ENCODE measurements at places on chromosomes 1 and 21.
A peak's percentile ranks its signal among the peaks of the same experiment; 100 is the strongest.

- DNase-seq: no peak
These were observed 17.4 kb upstream of the GJA9 start for GRCh38 chr1:38898653-38899230.

DNA sequence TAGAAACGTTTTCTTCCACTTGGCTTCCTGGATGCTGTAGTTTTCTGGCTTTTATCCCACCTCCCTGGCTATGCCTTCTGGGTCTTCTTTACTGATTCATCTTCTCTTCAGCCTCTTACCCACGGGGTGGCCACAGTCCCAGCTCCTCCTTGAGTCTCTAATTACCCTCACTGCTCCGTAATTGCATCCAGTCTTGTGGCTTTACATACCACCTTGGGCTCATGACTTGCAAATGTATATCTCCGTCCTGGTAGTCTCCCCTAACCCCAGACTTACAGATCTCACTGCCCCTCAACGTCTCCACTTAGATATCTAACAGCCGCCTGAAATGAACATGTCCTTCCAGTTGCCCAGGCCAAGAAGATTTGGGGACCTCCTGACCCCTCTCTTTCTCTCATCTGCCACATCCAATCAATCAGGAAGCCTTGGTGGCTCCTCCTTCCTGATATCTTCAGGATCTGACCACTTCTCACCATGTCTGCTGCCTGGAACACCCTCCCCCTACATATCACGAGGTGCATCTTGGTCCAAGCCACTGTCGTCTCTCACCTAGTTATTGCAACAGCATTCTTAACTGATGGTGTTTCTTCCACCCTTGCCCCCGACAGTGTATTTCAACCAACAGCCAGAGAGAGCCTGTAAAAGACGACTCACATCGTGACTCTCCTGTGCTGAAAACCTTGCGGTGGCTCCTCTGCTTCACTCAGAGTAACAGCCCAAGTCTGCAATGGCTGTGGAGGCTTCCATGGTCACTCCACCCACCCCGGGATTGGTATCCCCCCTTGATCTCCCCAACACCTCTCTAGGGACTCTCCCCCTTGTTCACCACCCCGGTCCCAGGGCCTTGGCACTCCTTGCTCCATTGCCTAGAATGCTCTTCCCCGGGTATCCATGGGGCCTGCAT, 219.0 kb upstream of the POU3F1 start:
- no peak for DNase-seq

DNA sequence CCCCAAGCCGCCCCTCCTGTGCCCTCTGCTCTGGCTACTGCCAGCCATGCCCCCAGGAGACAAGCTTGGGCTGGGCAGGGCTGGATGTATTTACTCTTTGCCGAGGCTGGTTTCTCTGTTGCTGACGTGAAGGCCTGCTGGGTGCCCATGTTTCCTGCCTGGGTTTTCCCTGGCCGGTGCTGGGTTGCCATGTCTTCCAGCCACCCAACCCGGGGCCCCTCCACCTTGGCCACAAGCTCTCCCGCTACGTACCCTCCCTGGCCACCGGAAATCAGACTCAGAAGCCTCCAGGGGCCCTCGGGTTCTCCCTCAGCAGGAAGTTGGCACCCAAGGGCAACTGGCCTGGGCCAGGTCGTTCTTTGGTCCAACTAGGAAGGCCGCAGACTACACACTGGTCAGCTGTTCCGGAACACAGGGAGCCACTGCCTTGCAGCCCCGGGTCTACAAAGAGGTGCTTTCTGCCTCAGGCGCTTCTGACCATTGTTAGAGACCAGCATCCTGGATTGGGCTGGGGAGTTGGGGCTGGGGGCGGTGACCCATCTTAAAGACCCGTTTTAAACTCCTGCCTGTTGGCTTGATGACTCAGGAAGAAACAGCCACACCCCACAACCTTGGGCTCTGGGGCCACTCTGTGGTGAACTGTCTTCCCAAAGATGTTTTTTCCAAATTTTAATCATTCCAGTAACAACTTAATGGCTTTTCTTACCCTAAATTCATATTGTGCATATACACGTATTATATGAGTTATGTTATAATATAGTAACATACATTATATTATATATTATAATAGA, 71.2 kb upstream of the RUNX3 start:
- no peak for DNase-seq

- no peak for DNase-seq
These were observed 1.9 kb downstream of the WLS start for GRCh38 chr1:68230484-68230802.

DNA sequence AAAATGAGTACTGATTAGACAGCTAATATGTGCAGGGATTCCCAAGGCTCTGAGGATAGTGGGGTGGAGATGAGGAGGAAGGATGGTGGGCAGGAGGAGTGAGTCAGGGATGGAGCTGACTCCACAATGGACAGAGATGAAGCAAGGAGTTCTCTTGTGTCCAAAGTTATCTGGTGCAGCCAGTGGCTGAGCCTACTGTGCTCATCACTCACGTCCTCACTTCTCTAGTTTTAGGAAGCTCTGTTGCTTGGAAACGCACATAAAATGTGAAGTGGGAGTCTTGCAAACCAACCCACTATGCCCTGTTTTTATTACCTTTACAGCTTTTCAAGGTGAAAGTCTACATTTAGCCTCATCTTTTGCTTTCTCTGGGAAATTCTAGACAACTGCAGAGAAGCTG, 36.5 kb upstream of the SAMD13 start:
- DNase-seq: no peak

DNA sequence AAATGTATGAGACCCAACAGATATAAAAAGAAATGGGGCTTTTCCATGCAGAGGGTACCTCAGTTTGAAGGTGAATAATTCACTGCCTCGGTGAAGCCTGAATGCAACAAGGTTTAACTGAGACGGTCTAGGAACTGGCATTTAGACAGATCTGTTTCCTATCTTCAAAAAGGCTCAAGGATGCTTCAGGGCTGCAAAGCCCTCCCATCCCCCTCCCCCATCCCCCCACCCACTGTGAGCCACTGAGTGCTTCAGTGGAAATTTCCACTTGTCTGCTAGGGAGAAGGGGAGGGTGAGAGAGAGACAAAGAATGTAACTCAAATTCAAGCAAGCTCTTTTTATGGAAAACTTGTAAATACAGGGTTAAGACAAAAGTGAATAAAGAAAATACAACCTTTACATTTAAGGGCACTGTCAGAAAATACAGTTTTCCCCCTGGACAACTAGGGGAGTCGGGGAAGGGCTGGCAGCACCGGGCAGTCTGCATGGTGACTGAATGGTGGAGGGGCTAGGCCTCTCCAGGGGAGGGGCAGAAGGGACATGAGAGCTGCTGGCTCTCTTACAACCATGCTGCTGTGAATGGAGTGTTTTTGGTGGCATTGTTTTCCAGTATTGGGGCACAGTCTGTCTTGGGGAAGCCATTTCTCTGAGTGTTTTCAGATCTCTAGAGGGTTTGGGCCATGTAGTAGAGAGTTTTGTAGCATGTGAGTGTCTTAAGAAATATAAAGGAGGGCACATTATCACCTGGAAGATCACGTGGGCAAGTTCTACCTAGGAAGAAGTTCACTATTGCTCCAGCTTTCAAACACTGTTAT, 56.7 kb downstream of the MRPS6 start:
- DNase-seq: peak; percentile 18

- DNase-seq: no peak
These were observed 55.6 kb downstream of the GLUL start for GRCh38 chr1:182335771-182336566.

GRCh38 chr1:235030919-235031596, 97.6 kb downstream of the TOMM20 start:
- DNase-seq: no peak

GRCh38 chr1:156515956-156516355, 15.4 kb upstream of the MEF2D start:
- no peak for DNase-seq

- no peak for DNase-seq
These were observed 131.9 kb upstream of the B3GALT2 start for GRCh38 chr1:193318347-193318746.

GRCh38 chr1:10794724-10795275, 1.6 kb downstream of the CASZ1 start:
- no peak for DNase-seq

GRCh38 chr1:39800471-39800835, 11.8 kb upstream of the BMP8B start:
- no peak for DNase-seq

- no peak for DNase-seq
These were observed 121.2 kb upstream of the SGIP1 start for GRCh38 chr1:66412704-66413103.

DNA sequence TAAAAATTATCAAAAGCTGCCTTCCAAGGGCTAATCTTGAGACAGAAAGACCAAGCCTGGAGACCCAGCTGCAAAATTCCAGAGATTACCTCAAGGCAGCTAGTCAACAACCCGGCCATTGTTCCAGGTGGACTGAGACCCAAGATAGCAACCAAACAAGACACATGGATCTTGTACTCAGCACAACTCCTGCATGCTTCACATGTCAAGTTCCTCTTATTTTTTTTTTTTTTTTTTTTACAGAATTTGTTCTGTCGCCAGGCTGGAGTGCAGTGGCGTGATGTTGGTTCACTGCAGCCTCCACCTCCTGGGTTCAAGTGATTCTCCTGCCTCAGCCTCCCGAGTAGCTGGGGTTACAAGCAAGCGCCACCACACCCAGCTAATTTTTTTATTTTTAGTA, 40.1 kb downstream of the CD2 start:
- DNase-seq: no peak

- DNase-seq: no peak
These were observed 24.6 kb upstream of the COL9A2 start for GRCh38 chr1:40341491-40342380.

DNA sequence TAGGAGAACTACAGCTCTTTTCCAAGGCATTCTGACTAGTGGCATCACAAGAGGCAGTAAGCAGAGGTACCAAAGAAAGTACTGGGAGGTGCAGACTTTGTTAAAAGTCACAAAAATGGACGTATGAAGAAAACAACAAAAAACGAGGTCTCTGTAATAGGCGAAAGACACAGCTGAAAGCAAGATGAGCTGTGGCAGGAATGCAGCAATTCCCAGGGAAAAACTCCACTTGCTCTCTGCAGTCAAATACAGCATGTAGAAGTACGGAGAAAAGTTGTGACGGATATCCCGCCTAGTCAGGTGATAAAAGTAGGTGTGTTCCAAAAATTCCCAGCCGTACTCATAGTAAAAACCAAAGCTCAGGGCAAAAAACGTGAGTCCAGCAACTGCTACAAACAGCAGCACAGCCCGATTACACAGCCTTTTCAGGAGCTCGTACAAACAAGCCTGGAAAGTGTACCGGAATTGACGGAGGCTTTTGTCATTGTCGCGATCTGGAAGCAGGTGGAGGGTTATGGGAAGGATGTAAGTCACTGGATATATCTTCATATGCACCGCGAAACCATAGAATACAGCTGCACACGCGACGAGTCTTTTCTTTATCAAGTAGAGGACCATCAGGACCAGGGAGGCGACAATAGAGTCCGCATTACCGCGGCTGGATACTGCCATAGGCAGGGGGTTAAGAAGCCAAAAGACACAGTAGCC, 979 bp downstream of the PIGM start:
- DNase-seq: no peak

DNA sequence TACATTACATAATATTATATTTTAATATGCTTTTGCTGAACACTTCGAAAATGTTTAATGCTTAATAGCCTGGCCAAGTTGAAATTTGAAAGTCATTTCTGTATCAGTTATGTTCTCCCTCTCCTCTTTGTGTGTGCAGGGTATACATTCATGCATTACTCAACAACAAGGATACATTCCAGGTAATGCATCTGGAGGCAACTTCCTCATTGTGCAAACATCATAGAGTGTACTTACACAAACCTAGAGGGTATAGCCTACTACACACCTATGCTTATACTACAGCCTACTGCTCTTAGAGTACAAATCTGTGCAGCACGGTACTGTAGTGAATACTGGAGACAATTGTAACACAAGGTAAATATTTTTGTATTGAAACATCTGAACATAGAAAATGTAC, 407.3 kb downstream of the MRPL39 start:
- no peak for DNase-seq

DNA sequence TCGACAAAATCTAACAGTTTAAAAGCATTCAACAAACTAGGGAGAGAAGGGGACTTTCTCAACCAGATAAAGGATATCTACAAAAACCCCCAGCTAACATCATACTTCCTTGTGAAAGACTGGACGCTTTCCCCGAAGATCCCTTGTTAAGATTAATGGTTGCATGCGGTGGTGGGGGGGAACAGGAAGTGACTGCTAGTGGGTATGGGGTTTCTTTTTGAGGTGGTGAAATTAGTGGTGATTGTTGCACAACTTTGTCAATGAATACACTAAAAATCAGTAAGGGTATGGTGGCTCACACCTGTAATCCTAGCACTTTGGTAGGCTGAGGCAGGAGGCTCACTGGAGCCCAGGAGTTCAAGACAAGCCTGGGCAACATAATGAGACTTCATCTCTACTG, 26.9 kb upstream of the EYA3 start:
- DNase-seq: no peak

DNA sequence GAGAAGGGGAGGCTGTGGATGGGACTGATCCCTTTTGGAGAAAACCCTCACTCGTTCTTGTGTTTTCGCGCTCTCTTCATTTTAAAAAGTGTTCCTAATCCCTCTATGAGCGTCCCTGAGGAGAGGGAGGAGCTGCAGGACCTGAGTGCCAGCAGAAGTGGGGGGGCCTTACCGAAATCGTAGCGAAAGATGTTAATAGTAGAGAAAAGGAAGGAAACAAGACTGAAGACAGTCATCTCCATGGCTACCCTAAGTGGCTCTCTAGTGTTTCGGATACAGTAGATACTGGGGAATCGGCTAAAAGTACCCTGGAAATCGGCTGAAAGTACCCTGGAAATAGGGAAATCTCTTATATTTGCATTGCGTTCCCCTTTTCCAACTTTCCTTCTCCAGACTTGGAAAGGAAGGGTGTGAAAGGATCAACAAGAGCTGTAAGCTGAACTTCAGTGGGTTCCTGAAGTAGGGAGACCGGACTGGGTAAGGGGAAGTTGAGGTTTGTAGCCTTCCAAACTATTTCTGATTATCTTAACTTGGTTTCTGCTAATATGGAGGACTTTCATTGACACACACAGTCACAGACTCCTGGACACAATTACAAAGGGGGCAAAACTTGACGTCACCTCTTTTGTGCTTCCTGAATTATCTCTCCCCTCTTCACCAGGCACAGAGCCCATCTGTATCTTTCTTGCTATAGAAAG, 486 bp upstream of the DSTYK start:
- no peak for DNase-seq

Data from HepG2 (cell line).